GM12892 (cell line): ENCODE measurements at places on chromosomes 1 and 21.

GRCh38 chr1:190864013-190864641 lies 386.5 kb upstream of the BRINP3 start:
- DNase-seq, result no peak

DNA sequence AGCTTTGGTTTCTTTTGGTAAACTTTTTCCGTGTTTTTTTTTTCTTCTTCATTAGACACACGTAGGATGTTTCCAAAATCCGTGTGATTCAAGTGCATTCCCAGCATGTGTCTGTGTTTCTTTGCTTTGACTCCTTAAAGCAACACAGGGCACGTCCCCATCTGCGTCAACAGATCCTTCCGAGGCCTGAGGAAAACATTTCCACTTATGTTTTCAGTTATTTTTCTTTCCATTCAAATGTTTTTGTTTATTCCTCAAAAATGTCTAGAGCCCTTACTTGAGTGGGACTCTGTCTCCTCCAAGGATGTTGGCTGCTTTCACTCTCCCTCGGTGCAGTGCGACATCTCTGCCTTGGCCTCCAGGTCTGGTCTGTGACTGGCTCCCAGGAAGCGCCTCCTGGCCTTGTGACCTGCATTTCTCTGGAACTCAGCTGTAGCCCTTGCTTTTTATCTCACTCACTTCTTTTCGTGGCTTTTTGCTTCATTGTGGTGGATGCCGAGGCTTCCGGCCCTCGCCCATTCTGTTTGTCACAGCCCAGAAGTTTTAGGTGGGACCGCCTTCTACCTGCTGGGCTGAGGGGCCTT lies 31.3 kb upstream of the SLC19A1 start:
- DNase-seq, result no peak

DNA sequence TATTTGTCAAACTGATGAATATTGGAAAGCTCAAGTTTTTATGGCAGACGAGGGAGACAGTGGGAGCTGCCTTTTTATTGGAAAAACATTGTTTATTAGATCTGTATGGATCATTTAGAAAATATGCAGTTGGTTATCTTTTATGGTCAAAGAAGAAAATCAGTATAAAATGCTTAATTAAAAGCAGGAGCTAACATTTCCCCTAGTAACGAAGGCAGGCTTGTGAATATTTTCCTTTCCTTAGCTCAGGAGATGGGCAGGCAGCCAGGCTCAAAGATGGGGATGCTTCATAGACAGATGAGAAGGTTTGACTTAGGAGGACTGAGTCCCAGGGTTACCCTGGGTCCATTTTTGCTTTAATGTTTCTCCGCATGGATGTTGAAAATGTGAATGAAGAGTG lies 26.0 kb downstream of the ROR1 start:
- no peak for DNase-seq

DNA sequence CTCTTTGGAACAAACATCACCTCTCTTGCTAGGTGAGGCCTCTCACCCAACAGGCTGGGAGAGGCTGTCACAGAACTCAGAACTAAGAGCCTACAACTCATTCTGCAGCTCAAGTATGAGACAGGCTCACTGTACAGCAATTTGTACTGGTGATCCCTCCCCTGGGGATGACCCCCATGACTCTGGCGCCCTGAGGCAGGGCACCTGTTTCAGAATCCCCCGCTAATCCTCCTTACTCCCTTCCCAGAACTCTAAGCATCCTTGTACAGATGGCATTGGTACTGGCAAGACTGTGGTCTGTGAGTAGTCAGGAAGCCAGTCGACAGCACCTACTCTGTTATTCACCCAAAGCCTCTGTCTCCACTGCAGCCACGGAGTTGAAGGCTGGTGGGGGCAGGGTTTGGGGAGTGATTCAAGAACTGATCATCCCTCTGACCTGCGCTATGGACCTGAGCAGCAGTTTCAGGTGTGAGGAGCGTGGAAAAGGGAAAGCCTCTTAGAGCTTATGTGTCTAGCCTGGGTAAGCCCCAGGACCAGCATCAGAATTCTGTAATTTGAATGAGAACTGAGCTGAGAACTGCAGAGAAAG lies 655.5 kb downstream of the KIF26B start:
- DNase-seq, result no peak

GRCh38 chr1:43590388-43590925 lies 59.5 kb upstream of the KDM4A start:
- DNase-seq, result no peak
